ENCODE measurements at places on chromosomes 1 and 21.

- DNase-seq: no peak
Measured at GRCh38 chr1:172874950-172875349, 175.8 kb downstream of the TNFSF18 start.

DNA sequence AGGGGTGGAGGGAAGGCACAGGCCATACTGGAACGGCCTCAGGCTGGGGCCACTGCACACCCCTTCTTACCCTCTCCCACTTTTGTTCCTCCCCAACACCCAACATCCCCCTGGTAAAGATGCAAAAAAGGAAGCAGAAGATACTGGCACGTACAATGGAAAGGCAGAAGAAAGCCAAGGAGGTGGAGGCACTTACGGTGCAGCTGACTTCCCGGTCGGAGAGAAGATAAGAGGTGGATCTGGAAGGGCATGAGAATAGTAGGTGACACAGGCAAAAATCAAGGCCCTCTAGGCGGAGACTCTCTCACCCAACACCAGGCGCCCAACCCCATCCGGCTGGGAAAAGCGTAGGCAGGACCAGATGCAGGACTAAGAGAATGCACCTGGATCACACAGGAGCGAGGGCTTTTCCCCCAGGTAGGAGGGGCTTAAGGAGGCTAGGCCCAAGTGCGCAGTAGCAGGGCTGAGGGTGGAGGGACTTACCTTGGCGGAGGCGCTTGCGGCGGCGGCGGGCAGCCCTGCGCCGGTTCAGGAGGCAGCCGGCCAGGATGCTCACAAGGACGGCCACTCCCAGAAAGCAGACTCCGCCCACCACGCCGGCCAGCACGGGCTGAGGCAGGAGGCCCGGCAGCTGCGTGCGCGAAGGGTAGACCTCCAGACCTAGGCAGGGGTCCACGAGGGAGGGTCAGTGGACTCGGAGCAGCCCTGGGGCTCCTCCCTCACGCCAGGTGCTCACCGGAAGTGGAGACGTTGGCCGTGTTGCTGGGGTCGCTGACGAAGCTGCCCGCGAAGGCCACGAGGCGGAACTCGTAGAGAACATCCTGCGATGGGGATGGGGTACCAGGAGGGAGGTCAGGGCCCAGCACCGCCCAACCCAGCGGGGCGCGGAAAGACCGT is 4.1 kb upstream of the TAGLN2 start:
- DNase-seq: peak; percentile 58

GRCh38 chr1:34460193-34460592 is 283.5 kb downstream of the C1orf94 start:
- no peak for DNase-seq

GRCh38 chr1:22216210-22216883 is 73.5 kb upstream of the WNT4 start:
- DNase-seq: no peak

- no peak for DNase-seq
Measured at GRCh38 chr1:106651028-106651762, 405.3 kb upstream of the PRMT6 start.

DNA sequence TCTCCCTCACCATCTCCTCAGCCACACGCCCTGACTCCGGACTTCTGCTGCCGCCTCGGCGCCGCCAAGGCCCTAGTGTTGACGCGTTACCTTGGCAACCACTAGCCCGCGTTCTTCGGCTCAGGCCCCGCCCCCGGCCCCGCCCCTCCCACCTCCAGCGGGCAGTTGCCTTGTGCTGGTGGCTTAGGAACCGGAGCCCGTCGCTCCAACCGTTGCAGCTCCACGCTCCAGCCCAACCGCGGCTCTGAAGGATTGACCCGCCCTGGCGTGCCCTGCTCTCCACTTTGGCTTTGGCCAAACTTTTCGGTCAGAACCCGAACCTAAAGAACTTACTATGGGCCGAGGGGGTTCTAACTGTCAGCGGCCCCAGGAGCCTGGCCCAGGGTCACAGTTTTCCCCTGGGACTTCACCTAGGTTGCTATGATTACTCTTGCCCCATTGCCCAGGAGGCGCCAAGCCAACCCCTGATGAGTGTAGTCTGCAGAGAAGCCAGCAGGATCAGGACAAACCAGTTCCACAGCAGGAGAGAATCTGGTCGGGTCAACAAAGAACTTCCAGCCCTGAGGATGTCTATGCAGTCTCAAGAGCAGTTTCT is at the start of gene CFAP45:
Gene CFAP45, minus strand, starts transcription at position 80 of the 595 bp plus-strand sequence. Its CDS starts 67 bp downstream, at position 13.
- peak; percentile 86 for DNase-seq

DNA sequence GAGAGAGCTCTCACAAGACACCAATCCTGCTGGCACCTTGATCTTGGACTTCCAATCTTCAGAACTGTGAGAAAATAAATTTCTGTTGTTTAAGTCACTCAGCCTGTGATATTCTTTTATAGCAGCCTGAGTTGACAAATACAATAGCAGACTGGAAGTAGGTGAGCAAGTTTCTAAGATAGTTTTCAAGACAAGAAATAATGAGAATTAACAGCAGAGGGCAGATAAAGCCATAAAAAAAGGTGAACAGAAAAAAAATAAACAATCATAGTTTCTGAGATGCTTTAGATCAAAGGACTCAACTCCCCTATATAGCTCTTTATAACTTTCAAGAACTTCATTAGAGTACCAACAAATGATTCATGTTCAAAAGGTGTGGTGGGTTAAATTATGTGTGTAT is 119.8 kb downstream of the PLPPR5 start:
- no peak for DNase-seq

- DNase-seq: no peak
Measured at GRCh38 chr1:9766759-9767442, 56.9 kb downstream of the CLSTN1 start.

GRCh38 chr1:116370181-116370580 is 2.9 kb upstream of the ATP1A1 start:
- DNase-seq: no peak

DNA sequence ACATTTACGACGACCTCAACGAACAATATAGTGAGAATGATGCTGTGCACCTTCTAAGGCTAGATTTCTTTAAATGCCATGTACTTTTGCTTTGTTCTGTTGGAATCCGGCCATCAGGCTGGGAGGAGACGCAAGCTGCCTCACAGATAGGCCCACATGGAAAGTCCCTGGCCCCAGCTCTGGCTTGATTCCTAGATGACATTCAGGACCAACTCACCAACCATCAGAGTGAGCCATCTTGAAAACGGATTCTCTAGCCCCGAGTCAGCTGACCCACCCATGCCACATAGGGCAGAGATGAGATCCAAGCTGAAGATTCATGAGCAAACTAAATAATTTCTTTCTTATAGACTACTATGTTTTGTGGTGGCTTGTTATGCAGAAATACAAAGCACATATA is 164.4 kb downstream of the ZNF281 start:
- DNase-seq: no peak
